M059J (cell line): ENCODE measurements at places on chromosomes 1 and 21. TPM values are rescaled to one million over a fixed set of nuclear protein-coding genes. Genes with fewer than 3 reads are reported as not detected.

DNA sequence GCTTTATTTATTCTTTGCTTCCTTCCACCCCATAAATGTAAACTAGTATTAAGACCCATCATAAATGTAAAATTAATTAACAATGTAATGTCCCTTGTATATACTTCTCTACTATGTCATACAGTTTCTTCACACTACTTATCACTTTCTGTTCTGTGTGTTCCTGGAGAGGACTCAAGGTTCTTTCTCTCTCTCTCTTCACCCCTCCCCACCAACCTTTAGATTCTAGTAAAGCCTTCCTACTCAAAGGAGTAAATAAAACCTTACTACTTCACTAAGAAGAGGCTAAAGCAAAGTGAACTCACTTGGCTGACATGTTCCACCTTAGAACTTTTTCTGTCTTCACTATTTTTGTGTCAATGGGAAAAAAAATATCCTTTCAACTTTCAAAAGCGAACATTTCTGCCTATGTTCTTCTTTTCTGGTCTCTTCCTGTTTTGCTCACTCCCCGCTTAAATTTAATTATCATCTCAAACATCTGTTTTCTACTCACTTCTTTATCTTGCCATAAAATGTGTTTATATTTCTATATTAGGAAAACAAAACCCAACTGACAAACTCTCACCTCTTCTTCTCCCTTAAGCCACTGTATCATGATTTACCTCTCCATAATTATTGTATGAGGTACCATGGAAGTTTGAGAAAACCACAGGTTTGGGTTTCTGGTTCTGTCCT lies 260.3 kb downstream of the DPYD start:
- no peak for DNase-seq

DNA sequence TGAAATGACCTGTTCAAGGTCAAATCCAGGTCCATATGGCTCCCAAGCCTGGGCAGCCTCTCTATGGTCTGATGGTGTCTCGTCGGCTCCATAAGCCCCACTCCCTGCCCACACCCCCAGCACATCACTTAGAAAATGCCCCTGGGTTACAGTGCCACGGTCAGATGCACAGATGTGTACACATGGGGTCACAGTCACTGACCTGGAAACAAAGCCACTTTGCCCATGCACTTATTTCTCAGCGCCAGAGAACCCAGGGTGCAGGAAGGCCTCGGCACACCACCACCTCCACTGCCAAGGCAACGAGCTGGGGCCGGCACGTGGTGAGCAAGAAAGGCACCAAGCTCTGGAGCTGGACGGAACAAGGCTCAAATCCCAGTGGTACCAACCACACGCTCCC lies 24.7 kb downstream of the IFFO2 start:
- DNase-seq, result no peak

CLCA1 gene
- total RNA-seq, result not detected in 2 replicates

DNA sequence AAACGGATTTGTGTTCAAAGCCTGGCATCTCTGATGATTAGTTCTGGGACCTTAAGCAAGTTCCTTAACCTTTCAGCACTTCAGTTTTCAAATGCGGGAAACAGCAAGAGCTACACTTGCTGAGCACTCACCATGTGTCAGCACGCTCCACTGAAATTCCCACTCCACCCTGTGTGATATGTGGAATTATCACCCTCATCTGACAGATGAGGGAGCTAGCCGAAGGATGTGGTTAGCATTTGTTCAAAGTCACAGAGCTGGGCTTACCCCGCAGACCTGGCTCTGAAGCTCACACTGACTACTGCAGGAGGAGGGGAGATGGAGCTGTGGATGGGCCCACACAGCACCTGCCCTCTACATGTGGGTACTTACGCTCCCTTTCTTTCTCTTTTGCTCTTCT lies 29.1 kb downstream of the IL12RB2 start:
- DNase-seq, result no peak

AADACL3 gene
- total RNA-seq, result not detected in 2 replicates

DNA sequence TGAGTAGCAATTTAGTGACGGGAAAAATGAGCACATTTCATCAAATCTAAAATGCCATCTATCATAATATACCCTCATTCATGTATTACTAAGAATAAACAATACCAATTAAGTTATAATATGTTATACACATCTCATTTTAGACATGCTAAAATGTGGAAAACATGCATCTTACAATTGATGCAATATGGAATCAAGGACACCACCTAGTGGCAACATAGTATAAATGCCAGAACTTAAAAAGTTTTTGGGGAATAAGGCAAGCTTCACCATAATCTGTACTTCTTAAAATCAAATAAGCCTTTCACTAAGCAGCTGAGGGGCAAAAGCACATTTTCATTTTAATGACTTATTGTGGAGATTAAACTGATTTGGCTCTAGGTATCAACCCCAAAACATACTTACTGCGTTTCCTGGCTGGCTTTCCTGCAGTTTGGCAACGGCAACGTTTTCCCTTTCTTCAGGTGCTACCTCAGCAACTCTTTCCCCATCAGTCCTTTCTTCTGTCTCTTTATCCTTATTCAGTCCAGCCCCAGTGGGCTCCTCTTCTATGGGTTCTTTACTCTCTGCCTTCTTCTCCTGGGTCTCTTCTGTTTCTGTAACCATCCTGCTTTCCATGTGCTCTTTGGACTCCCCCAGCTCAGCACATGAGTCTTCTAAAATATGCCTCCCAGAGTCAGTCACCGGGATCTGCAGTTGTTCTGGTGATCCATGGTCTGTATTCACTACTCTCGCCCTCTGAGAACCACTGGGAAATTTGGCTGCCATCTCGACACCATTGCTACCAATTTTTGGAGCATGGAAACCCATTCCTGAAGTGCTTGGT lies 11.4 kb downstream of the SDE2 start:
- DNase-seq, result peak; percentile 56

OR14K1 gene
- total RNA-seq, result not detected in 2 replicates

DNA sequence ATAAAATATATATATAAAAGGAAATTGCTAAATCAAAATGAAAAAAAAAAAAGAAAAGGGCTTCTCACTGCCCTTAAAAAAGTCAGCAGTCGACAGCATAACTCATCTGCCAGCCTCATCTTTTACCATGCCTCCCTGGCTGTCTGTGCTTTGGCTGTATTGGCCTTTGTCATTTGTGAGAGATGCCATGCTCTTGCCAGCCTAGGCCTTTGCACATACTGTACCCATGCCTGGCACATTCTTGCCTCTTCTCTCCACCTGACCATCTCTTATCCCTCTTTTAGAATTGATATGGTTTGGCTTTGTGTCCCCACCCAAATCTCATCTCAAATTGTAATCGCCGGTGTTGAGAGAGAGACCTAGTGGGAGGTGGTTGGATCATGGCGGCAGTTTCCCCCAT lies 37.1 kb downstream of the DIRAS3 start:
- no peak for DNase-seq

GRCh38 chr1:44012404-44012803 lies 18.9 kb downstream of the SLC6A9 start:
- no peak for DNase-seq
